A172 (cell line): ENCODE measurements at places on chromosomes 3 and 15. TPM values are rescaled to one million over a fixed set of nuclear protein-coding genes. Genes with fewer than 3 reads are reported as not detected.

CMTM8 gene
- total RNA-seq: 3.4 and 3.5 TPM in 2 replicates

MAP6D1 gene
- total RNA-seq: 4.6 TPM in 2 replicates

SNTN gene
- not detected in 2 replicates for total RNA-seq

C2CD4A gene
- 0.26 TPM in 1 of 2 replicates, not detected in the other for total RNA-seq

EPHB1 gene
- total RNA-seq: not detected in 2 replicates

MYNN gene
- total RNA-seq: 24.0 and 30.9 TPM in 2 replicates

ALDH1L1 gene
- 0.50 TPM in 1 of 2 replicates, not detected in the other for total RNA-seq

SEMA6D gene
- total RNA-seq: not detected in 2 replicates

MGLL gene
- 31.2 and 31.4 TPM in 2 replicates for total RNA-seq

HYAL1 gene
- total RNA-seq: 0.72 and 2.3 TPM in 2 replicates

EXD1 gene
- total RNA-seq: not detected in 2 replicates

ACTR8 gene
- 20.2 and 24.1 TPM in 2 replicates for total RNA-seq

REC114 gene
- total RNA-seq: not detected in 2 replicates
